WTC11 (cell line): ENCODE measurements at places on chromosomes 11 and 22. TPM values are rescaled to one million over a fixed set of nuclear protein-coding genes. Genes with fewer than 3 reads are reported as not detected.

The SESN3 gene
- total RNA-seq = 34.9 to 38.2 TPM (median 35.1 TPM) in 3 replicates

The APOBEC3B gene
- total RNA-seq = 4.0 to 7.5 TPM (median 6.4 TPM) in 3 replicates

The HPX gene
- 1.4 to 2.4 TPM (median 1.7 TPM) in 3 replicates for total RNA-seq

The IL18 gene
- 0.74 to 0.82 TPM (median 0.82 TPM) in 3 replicates for total RNA-seq

The MRGPRF gene
- total RNA-seq = 3.8 to 6.5 TPM (median 5.5 TPM) in 3 replicates

The BATF2 gene
- total RNA-seq = 1.3 to 3.2 TPM (median 2.2 TPM) in 3 replicates

- peaks cover 3% of the 10 kb centered on the region; the same call in 1 of the 2 replicates for H3K4me1 ChIP-seq
- peaks cover 39% of the 10 kb centered on the region for H3K36me3 ChIP-seq
- H3K27ac ChIP-seq = no peak overlapping the region
- DNase-seq = no peak
- no peak overlapping the region for H3K4me3 ChIP-seq
These were observed 2268.7 kb downstream of the LRRC4C start for GRCh38 chr11:39190751-39191150.

DNA sequence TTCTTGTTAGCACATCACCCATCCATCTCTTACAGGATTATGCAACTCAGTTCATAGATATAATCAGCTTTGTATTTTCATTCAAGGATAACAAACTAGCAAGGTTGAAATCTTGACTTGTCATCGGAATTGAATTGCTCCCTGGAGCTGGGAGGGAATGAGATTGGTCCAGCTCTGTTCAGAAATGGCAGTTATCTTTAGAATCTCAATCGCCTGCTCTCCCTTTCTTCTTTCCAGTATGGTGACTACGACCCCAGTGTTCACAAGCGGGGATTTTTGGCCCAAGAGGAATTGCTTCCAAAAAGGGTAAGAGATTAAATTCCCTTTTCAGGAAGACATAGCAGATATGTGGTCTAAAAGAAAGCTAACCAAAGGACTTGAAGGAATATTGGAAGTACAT, 51.0 kb downstream of the NF2 start:
- peaks cover 5% of the 10 kb centered on the region for H3K36me3 ChIP-seq
- peaks cover 17% of the 10 kb centered on the region for H3K4me1 ChIP-seq
- H3K27ac ChIP-seq = no peak overlapping the region
- no peaks in the 10 kb centered on the region for H3K27me3 ChIP-seq
- no peak for DNase-seq

DNA sequence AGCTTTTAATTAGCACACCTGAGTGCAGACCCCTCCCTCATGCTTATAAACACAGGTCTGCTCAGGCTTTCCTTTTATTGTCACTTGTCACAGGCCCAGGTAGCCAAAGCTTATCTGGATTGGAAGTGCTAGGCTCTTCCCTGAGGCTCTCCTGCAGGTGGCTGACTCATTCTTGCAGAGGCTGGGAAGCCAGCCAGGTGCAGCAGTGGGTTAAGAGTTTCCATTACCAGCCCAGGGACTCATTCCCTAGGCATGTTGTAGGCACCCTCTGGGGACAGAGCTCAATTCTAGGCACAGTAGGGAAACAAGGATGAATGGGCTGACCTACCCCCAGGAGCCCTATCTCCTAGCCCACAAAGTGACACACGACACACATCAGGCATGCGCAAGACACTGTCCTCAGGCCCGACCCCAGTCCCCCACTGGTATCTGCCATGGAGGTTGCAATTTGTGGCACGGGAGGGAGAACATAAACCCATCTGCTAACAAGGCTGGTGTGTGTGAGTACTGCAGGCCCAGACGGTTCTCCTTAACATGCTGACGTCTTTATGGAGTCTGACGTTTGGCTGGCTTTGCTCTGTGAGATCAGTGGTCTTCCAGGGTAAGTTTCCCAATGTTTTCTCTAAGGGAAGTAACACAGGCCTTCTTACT, 94.2 kb downstream of the ABTB2 start:
- no peak overlapping the region for H3K4me3 ChIP-seq
- H3K27ac ChIP-seq = peak overlapping the region; percentile 78
- H3K36me3 ChIP-seq = no peaks in the 10 kb centered on the region
- H3K27me3 ChIP-seq = no peaks in the 10 kb centered on the region
- H3K4me1 ChIP-seq = peaks cover 39% of the 10 kb centered on the region
- DNase-seq = no peak

DNA sequence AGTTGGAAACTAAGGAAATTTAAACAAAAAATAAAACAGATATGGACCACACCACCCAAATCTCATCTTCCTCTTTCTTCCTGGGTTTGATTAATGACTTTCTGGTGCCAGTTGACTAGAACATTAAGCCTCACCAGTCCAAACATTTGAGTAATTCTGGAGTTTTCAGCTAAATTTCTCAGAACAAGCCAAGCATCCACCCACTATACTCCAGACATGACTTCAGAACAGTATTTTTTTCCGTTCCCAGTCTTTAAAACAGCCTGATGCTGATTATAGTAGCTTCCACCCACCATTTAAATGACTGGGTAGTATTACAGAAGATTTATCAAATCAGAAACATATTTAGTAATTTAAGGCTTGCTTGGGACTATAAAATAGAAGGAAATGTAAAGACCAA, 230.9 kb upstream of the UBASH3B start:
- no peaks in the 10 kb centered on the region for H3K36me3 ChIP-seq
- no peak overlapping the region for H3K4me3 ChIP-seq
- no peak for DNase-seq
- H3K27me3 ChIP-seq = no peaks in the 10 kb centered on the region

DNA sequence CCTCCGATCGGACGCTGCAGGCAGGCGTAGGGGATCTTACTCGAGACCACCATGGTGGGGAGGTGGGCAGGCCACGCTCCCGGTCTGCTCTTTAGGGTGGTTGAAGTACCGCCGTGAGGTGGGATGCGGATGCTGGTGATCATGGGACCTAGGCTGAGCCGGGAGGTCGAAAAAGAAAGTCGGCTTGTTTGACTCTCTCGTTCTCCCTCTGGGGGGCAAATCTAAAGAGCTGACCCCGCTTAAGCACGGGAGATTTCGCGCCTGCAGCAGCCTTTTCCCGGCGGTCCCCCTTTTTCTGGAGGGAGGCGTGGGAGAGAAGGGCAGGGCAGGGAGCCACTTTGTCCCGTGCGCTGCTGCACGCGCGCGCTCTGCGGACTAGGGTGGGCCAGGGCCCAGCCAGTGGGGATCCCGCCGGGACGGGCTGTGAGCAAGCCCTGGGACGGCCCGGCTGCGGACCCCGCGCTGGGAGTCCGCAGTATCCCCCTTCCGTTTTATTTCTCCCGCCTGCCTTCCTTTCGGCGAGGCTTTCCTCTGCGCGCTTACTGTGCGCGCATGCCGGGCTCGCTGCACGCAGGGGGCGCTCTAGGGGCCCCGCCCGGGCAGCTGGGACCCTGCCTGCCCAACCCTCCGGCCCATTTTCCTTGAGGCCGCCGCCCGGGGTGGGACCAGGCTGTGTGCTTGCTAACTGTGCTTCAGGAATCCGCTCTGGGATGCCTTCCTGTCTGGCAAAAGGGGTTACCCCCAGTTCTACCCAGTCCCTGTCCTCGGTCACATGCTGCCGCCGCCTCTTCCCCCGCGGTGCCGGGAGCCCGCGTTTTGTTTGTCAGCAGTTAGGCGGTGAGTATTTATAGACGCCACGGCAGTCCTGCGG, 81.0 kb downstream of the PRR5L start:
- H3K4me3 ChIP-seq = peak overlapping the region; percentile 90
- H3K27me3 ChIP-seq = peaks cover 81% of the 10 kb centered on the region
- H3K4me1 ChIP-seq = peaks cover 12% of the 10 kb centered on the region

- peaks cover 19% of the 10 kb centered on the region for H3K4me1 ChIP-seq
- H3K27me3 ChIP-seq = peaks cover 90% of the 10 kb centered on the region
- H3K36me3 ChIP-seq = no peaks in the 10 kb centered on the region
- DNase-seq = peak; percentile 51
- no peak overlapping the region for H3K4me3 ChIP-seq
These were observed 103.9 kb downstream of the GGTLC2 start for GRCh38 chr22:22748297-22748743.

- H3K36me3 ChIP-seq = no peaks in the 10 kb centered on the region
- no peaks in the 10 kb centered on the region; the same call in 1 of the 2 replicates for H3K27me3 ChIP-seq
- H3K27ac ChIP-seq = no peak overlapping the region
- no peak for DNase-seq
These were observed 18.9 kb upstream of the HEPHL1 start for GRCh38 chr11:94002226-94002625.

- H3K27ac ChIP-seq = no peak overlapping the region
- peaks cover 26% of the 10 kb centered on the region for H3K4me1 ChIP-seq
- peaks cover 2% of the 10 kb centered on the region for H3K36me3 ChIP-seq
- H3K27me3 ChIP-seq = peaks cover 20% of the 10 kb centered on the region
- peak; percentile 61 for DNase-seq
These were observed 1.4 kb downstream of the MDK start for GRCh38 chr11:46382646-46383403.

- DNase-seq = peak; percentile 4
- H3K4me3 ChIP-seq = no peak overlapping the region
- no peaks in the 10 kb centered on the region for H3K36me3 ChIP-seq
- H3K27me3 ChIP-seq = no peaks in the 10 kb centered on the region
These were observed 16.8 kb downstream of the LRRC32 start for GRCh38 chr11:76653674-76654284.

GRCh38 chr11:67289226-67289650, at the start of gene ANKRD13D:
Gene ANKRD13D, plus strand, starts transcription at chr11:67289303. Its CDS starts 158 bp downstream, at chr11:67289461.
- H3K36me3 ChIP-seq = peaks cover 15% of the 10 kb centered on the region
- peak within 1 kb of the TSS; percentile 87 for H3K4me3 ChIP-seq
- peaks cover 15% of the 10 kb centered on the region for H3K4me1 ChIP-seq
- no peaks in the 10 kb centered on the region for H3K27me3 ChIP-seq

- no peak for DNase-seq
- H3K4me3 ChIP-seq = peak overlapping the region; percentile 70
- H3K27me3 ChIP-seq = peaks cover 3% of the 10 kb centered on the region; the same call in 1 of the 2 replicates
- H3K27ac ChIP-seq = no peak overlapping the region
- peaks cover 11% of the 10 kb centered on the region for H3K36me3 ChIP-seq
- H3K4me1 ChIP-seq = peaks cover 33% of the 10 kb centered on the region
These were observed 9.6 kb upstream of the C1QTNF6 start for GRCh38 chr22:37197451-37198257.
